Activated T-helper 2 cell treated with anti-CD3 and anti-CD28 coated beads, Interferon-gamma antibody, Interleukin-2, Interleukin-4, amounts not matched to agents 10 μg/mL and 5 μg/mL and 100 μg/mL, durations not matched to agents 14 hours and 24 hours and 36 hours (primary cell): ENCODE measurements at places on chromosomes 7 and 10. TPM values are rescaled to one million over a fixed set of nuclear protein-coding genes. Genes with fewer than 3 reads are reported as not detected.

DENND2A gene
- total RNA-seq, result not detected in 2 replicates

DNA sequence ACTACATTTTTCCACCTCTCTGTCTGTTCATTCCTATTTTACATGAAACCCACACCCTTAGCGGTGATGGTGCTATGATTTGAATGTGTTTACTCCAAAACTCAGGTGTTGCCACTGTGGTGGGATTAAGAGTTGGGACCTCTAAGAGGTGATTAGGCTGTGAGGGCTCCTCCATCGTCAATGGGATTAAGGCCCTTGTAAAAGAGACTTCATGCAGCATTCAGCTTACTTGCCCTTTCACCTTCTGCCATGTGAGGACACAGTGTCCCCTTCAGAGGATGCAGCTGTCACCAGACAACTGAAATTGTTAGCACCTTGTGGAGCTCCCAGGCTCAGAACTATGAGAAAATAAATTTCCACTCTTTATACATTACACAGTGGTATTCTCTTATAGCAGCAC lies 182.2 kb downstream of the NOC3L start:
- no peaks in the 10 kb centered on the region for H3K4me1 ChIP-seq
- no peaks in the 10 kb centered on the region for H3K27me3 ChIP-seq
- H3K4me3 ChIP-seq, result no peak overlapping the region
- H3K36me3 ChIP-seq, result no peaks in the 10 kb centered on the region

GRCh38 chr10:102678842-102679289 lies 34.6 kb downstream of the TRIM8 start:
- H3K27ac ChIP-seq, result no peak overlapping the region
- H3K36me3 ChIP-seq, result peaks cover 26% of the 10 kb centered on the region
- no peak overlapping the region for H3K4me3 ChIP-seq
- DNase-seq, result no peak
- H3K27me3 ChIP-seq, result no peaks in the 10 kb centered on the region

- no peak for DNase-seq
- H3K27ac ChIP-seq, result peak overlapping the region; percentile 98
- peak overlapping the region; percentile 20 for H3K4me3 ChIP-seq
- H3K36me3 ChIP-seq, result peaks cover 2% of the 10 kb centered on the region
- H3K27me3 ChIP-seq, result no peaks in the 10 kb centered on the region
Observed at GRCh38 chr10:11146402-11147171, 128.9 kb downstream of the CELF2 start.

DNA sequence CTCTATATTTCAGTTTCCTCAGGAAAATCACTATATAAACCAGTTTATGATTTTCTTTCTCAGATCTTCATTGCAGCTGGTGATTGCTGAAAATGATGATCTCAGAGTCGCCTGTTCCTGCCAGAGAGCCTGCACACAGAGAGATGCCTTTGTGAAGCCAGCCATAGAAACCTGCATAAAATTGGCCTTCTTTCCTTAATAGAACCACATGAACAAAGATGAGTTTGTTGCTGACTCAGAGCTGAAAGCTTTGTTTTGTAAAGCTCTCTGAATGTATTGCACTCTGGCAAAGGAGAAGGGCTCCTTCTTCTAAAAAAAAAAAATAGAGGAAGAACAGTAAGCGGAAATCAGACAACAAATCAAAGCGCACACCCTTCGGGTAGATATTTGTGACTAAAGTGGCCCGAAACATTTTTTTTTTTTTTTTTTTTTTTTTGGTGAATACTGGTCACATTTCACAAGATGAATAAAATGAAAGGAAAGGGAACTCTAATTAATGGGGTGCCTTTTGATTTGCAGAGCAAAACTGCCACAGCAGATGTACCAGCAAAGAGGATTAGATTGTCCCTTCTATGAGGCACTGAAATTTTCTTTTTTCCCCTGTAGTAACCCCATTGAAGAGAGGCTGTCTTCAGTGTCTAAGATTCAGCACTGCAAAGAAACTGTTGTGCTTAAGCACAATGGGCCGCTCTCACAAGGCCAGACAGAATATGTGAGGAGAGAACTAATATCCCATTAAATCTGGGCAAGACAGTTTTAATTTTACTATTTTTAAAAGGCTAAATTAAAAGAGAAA lies 75.1 kb upstream of the PTPRZ1 start:
- no peaks in the 10 kb centered on the region for H3K27me3 ChIP-seq
- no peak overlapping the region for H3K27ac ChIP-seq
- DNase-seq, result no peak

GRCh38 chr7:47596502-47597202 lies 14.7 kb upstream of the TNS3 start:
- no peak overlapping the region for H3K27ac ChIP-seq
- no peaks in the 10 kb centered on the region for H3K36me3 ChIP-seq
- no peaks in the 10 kb centered on the region for H3K27me3 ChIP-seq
- H3K4me3 ChIP-seq, result no peak overlapping the region

DNA sequence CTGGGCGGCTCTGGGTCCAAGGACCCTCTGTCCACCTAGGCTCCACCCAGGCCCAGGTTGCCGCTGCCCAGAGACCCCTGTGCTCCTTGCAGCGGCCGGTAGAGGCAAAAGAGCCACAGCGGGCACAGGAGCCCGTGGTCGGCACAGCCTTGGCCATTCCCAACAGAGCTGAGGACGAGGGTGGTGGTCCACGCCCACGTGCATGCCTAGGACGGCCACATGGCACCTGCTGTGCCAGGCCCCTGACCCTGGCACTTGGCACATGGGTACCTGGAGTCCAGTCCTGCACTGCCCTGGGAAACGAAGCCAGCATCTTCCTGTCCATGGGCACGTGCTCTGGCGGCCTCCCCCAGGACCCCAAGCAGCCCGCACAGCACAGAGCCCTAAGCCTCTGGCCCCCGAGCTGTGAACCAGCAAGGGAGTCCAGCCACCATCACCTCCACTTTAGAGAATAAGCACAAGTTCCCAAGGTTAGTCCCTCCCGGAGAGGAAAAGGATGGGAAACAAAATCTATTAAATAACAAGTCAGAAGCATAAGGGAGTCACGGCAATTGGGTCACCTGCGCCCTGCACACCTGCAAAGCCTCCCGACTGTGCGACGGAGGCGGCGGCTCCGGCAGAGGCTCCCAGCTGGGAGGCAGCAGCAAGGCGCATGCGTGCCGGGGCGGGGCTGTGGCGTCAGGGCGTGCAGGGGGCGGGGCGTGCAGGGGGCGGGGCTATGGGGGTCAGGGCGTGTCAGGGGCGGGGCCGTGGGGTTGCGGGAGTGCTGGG lies 59.1 kb downstream of the STK32C start:
- DNase-seq, result no peak
- no peak overlapping the region for H3K27ac ChIP-seq
- H3K36me3 ChIP-seq, result no peaks in the 10 kb centered on the region
- no peaks in the 10 kb centered on the region for H3K27me3 ChIP-seq
- H3K4me1 ChIP-seq, result no peaks in the 10 kb centered on the region

DNA sequence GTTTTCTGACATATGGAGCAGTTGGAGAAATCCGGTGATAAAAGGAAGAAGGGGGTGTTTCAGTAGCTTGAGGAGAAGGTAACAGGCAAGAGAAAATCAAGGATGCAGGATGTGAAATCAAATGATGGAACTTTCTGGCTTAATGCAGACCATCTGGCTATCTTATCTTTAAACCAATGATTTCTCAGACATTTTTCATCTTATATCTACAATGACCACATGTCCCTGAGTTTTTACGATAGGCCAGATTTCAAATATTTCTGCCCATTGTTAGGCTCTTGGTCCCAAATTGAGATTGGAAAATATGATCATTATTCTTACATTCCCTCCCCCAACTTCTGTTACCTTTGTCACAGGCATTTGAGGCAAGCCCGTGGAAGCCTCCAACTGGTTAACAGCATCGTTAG lies 486.8 kb downstream of the SUGCT start:
- H3K36me3 ChIP-seq, result no peaks in the 10 kb centered on the region
- DNase-seq, result no peak
- no peak overlapping the region for H3K4me3 ChIP-seq
- H3K27ac ChIP-seq, result no peak overlapping the region

GRCh38 chr7:30403477-30403876 lies 75.1 kb downstream of the NOD1 start:
- H3K27ac ChIP-seq, result no peak overlapping the region
- DNase-seq, result no peak
- H3K4me3 ChIP-seq, result no peak overlapping the region

DNA sequence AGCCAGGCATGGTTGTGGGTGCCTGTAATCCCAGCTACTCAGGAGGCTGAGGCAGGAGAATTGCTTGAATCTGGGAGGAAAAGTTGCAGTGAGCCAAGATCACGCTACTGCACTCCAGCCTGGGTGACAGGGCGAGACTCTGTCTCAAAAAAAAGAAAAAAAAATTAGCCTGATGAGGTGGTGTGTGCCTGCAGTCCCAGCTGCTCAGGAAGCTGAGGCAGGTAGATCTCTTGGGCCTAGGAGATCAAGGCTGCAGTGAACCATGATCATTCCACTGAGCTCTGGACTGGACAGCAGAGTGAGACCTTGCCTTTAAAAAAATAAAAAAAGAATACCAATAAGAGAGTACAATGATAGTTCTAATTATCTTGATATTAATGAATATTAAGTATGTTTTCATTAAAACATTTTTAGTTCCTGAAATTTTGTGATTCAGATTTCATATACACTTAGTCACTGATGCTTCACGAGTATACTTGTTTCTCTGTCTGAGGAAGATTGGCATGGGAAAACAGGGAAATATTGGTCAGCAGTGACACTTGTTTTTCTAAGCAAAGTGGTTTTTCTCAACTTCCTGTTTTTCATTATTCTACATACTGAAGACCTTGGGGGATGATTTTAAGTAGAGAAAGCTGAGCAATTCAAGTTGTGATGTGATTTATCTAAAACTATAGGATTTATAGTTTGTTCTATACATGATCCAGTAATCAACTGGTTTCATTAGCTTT lies 76.8 kb downstream of the ADK start:
- H3K4me3 ChIP-seq, result no peak overlapping the region
- H3K36me3 ChIP-seq, result peaks cover 11% of the 10 kb centered on the region
- no peak for DNase-seq
- no peaks in the 10 kb centered on the region for H3K27me3 ChIP-seq
- peaks cover 23% of the 10 kb centered on the region for H3K4me1 ChIP-seq

DNA sequence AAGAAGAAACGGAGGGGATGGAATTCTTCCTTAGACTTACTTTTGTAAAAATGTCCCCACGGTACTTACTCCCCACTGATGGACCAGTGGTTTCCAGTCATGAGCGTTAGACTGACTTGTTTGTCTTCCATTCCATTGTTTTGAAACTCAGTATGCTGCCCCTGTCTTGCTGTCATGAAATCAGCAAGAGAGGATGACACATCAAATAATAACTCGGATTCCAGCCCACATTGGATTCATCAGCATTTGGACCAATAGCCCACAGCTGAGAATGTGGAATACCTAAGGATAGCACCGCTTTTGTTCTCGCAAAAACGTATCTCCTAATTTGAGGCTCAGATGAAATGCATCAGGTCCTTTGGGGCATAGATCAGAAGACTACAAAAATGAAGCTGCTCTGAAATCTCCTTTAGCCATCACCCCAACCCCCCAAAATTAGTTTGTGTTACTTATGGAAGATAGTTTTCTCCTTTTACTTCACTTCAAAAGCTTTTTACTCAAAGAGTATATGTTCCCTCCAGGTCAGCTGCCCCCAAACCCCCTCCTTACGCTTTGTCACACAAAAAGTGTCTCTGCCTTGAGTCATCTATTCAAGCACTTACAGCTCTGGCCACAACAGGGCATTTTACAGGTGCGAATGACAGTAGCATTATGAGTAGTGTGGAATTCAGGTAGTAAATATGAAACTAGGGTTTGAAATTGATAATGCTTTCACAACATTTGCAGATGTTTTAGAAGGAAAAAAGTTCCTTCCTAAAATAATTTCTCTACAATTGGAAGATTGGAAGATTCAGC lies 158.7 kb upstream of the LANCL2 start:
- peaks cover 2% of the 10 kb centered on the region for H3K27me3 ChIP-seq
- peaks cover 3% of the 10 kb centered on the region for H3K4me1 ChIP-seq
- H3K36me3 ChIP-seq, result no peaks in the 10 kb centered on the region
- H3K4me3 ChIP-seq, result no peak overlapping the region

GRCh38 chr7:123041101-123041500 lies 45.6 kb upstream of the TAS2R16 start:
- no peaks in the 10 kb centered on the region for H3K4me1 ChIP-seq
- no peak for DNase-seq
- no peak overlapping the region for H3K4me3 ChIP-seq
- H3K27me3 ChIP-seq, result no peaks in the 10 kb centered on the region
- H3K27ac ChIP-seq, result no peak overlapping the region
- no peaks in the 10 kb centered on the region for H3K36me3 ChIP-seq

DNA sequence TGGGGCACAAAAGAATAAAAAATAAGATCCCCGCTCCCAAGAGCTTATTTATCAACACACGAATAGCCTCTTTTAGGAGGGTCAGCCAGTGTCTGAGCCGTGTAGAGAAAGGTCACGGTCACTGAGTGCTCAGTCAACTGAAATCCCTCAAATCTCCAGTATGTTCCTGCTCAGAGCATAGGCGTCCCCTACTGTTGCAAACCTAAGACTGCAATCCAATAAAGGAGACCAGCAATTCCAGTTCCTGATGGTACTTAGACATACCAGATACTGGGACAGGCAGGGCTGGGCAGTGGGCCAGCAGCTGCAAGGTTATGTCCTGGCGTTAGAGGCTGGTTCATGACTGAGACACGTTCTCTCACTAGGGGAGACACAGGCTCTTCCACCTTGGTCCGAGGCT lies 93.6 kb downstream of the CACNB2 start:
- H3K4me3 ChIP-seq, result no peak overlapping the region
- H3K4me1 ChIP-seq, result no peaks in the 10 kb centered on the region
- H3K27ac ChIP-seq, result no peak overlapping the region
- no peak for DNase-seq
- no peaks in the 10 kb centered on the region for H3K27me3 ChIP-seq

DNA sequence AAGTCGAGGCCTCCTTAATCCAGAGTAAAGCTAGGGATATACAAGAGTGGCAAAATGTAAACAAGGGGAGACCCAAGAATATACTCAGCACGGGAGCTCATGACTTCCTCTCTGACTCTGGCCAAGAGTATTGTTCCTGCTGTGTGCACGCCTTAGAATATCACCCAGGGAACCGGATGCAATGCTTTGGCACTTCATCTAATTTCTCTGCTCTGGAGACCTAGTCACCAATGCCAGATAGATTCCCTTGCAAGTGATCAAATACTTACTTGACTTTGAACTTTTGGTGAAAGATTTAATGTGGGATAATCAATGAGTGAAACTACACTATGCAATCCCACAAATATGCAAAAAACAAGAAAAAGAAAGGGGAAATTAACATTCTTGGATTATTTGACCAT lies 695.5 kb downstream of the INHBA start:
- H3K27ac ChIP-seq, result no peak overlapping the region
- H3K27me3 ChIP-seq, result no peaks in the 10 kb centered on the region
